ENCODE measurements at places on chromosomes 5 and 9.

DNA sequence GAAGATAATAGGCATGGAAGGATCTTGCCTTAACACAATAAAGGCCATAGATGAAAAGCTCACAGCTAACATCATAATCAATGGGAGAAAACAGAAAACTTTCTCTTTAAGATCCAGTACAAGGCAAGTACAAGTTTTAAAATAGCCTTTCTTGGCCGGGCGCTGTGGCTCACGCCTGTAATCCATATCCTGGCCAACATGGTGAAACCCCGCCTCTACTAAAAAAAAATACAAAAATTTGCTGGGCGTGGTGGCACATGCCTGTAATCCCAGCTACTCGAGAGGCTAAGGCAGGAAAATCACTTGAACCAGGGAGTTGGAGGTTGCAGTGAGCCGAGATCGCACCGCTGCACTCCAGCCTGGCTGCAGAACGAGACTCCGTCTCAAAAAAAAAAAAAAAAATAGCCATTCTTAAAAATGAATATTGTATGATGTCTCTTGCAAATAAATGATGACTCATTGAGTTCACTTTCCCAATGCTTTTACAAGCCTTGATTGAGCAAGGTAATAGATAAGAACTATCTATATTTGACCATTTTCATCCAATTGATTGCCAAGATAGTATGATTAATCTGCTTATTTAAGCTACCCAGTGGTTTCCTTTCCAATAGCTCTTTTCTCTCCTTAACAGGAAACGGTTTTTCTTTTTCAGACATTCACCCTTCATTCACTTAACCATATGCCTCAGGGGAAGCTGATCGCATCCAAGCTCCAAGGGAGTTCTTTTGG lies 15.8 kb downstream of the CCDC152 start:
- DNase-seq: no peak

- peak; percentile 63 for DNase-seq
Measured at GRCh38 chr9:77417566-77417965, 230.6 kb downstream of the GNA14 start.

GRCh38 chr5:137199201-137199600 lies 299.9 kb downstream of the SPOCK1 start:
- no peak for DNase-seq

DNA sequence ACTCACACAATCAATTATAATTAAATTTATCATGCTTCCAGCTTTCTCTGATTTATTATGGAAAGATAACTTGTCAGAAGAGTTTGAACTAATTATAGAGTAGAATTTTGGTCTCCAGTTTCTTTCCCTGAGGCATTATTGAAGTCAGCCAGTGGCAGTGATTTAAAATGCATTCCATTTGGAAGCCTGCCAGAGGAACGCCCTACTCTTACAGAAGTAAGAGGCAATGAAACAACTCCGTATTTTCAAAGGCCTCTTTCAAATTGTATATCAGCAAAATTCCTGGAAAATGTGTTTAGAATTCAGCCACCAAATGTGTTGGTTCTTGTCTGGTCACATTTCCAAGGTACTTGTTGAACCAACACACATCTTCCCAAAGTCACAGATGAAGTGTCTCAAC lies 640.9 kb downstream of the SEMA5A start:
- DNase-seq: peak; percentile 74

DNA sequence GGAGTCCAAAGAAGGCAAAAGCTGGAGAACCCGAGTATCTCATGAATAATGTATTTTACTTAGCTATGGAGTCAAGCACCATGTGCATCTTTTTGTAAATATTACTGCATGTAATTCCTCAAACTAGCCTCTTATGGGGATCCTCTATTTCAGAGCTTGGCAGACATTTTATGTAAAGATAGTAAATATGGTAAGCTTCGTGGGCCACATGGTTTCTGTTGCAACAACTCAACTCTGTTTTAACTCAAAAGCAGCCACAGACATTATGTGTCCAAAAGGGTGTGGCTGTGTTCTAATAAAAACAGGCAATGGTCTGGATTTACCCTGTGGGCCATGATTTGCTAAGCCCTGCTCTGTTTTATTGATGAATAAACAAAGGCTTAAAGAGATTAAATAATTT lies 17.3 kb downstream of the DAPK1 start:
- no peak for DNase-seq

- DNase-seq: no peak
Measured at GRCh38 chr5:113875096-113875495, 361.6 kb downstream of the YTHDC2 start.

DNA sequence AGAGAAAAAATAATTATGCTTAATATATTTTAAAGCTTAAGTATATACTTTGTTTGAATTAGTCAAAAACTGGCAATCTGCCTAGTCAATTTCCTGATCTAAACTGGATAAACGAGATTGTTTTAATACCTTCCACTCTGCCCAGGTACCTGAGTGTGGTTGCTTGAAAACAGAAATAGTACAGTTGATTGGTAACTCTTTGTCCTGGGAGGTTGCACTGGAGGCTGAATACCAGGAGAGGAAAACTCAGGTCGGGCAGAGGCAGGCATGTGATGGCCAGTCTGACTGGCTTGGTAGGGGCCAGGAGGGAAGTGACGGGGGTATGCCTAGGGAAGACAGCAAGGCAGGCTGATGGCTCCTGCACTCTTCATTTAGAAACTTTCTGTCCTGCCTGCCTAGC lies 80.2 kb downstream of the PIK3R1 start:
- no peak for DNase-seq

DNA sequence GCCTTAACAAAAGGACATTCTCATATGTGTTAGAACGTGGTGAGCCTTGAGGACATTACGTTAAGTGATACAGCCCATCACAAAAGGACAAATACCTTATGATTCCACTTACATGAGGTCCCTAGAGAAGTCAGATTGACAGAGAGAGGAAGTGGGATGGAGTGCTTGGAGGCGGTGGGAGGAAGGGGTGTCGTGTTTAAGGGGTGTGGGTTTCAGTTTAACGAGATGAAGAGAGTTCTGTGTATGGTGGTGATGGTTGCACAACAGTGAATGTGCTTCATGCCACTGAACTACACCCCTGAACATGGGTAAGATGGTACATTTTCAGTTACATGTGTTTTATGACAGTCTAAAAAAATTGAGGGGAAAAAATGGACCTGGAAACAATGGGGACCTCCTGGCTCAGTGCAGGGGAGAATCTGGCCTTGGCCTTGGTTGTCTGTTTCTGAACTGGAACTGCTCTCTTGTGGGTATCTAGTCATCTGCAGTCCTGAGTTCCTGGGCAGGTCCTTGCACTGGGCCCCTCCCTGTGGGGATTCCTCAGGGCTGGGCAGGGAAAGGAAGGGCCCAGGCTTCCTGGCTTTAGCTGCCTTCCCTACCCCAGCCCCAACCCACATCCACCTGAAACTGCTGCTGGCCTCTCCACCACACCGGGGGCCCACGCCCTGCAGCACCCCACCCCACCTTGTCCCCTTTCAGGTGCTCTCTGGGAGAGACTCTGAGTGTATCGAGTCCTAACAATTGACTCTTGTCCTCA lies 17.8 kb downstream of the LRRC8A start:
- DNase-seq: peak; percentile 30

GRCh38 chr9:105359892-105360291 lies 87.9 kb upstream of the FSD1L start:
- DNase-seq: peak; percentile 8

DNA sequence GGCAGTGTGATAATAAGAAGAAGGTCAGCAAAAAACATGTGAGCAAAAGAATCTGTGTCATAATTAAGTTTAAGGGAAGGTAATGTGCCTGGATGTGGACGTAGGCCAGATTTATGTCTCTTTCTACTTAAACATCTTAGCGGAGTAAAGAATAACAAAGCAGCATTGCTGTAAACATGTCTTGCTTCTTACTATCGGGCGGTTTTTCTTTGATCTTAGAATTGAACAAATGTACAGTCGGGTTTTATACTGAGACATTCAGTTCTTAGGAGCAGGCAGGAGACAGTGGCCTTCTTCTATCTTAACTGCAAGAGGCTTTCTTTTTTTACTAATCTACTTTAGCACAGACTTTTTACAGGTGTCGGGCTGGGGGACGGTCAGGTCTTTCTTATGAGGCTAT lies 40.4 kb upstream of the FLT4 start:
- DNase-seq: no peak

DNA sequence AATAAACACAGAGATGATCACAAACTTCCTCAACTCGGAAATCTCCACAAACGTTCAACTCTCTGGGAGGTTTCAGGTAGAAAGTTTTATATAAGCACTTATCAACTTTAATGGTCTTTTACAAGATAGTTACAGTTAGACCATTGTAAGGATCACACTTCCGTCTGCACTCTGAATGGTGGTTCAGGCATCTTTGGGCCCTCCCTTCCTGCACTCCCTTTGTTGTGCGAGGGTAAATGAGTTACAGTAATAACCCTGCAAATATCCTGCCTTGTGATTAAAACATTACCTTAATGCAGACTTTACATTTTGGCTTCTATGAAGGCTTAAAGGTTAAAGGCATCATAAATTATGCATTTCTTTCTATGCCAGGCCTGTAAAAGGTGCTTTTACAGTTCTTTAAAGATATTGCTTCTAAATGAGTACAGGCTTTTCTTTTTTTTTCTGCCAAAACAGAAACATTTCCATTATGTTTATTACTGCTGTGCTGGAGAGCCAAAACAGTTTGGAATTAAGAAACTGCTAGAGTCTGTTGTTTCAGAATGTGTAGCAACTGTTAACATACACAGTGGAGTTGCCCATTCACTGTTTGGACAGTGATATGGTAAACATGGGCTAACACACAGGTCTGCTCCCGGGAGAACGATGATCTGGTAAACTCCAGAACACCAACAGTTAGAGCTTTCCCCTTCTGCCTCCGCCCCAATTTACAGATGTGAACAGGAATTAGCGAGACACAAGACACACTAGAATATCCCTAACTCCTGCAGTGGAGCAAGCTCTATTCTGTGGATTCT lies 1.1 kb downstream of the PRUNE2 start:
- DNase-seq: no peak

DNA sequence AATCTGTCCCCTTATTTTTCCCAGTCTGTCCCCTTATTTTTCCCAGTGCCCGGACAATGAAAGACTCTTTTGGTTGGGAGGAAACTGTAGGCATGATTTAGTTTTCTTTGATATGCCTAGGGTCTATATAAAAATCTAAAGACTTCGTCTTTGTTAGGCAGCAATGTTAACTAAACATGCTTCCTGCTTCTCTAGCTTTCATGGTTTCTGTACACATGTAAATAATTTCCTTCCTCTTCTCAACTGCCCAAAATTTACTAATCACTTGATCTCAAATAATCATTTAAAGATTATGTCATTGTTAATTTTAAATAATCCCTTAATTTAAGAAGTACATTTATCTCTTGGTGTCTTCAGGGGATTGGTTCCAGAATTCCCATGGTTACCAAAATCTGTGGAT lies 47.8 kb upstream of the RAPGEF6 start:
- no peak for DNase-seq

- DNase-seq: no peak
Measured at GRCh38 chr5:156920042-156920860, 42.8 kb downstream of the TIMD4 start.

DNA sequence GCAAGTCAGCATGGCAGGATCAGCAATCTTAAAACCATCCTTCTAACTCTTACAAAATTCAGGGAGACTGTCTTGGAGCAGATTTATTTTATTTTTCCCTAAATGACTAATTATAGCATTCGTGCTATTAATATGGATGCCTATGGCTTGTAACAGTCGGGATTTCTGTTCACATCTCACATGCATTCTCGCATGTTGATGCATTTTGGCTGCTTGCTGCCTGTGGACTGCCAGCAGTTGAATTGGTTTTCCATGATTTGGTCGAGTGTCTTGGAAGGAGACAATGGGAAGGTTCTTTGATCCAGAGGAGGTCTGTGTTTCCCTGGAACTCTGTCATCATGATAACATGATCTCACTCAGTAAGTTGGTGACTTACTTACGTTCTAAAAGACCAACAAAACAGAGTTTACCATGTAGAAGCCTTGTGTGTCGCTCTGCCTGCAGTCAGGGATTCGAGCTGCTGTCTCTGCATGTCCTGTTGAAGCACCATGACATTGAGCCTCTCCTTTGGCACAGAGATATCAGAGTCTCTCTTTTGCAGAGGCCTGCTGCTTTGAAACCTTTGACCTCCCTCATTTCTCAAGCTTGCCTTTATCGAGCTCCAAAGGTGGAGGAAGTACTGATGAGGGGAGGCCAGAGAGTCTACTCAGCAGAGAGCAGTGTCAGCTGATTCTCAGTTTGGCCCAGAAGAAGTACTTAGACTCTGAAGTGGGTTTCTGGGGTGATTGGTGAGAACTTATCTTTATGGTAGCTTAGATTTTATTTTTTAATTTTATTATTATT lies 82.4 kb downstream of the ARHGAP26 start:
- no peak for DNase-seq

- no peak for DNase-seq
Measured at GRCh38 chr5:1292139-1292538, 2.7 kb downstream of the TERT start.

GRCh38 chr5:180492226-180492903 lies 1.8 kb upstream of the CNOT6 start:
- no peak for DNase-seq

DNA sequence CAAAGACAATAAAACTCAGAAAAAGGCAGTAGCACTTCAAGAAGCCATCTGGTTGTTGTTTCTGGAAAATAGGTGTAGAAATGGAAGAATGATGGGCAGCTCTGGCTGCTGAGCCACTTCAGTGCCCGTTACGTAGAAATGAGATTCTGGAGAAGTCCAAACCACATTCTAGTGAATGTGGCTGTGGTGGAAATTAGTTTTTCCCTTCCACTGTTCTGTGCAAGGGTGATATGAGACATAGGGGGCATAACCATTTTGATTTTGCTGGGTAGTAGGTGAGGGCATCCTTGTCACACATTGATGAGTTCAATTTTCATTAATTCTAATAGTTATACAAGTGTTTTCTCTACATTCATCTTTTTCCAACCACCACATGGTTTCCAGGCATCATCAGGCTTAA lies 275.1 kb downstream of the MCTP1 start:
- no peak for DNase-seq

DNA sequence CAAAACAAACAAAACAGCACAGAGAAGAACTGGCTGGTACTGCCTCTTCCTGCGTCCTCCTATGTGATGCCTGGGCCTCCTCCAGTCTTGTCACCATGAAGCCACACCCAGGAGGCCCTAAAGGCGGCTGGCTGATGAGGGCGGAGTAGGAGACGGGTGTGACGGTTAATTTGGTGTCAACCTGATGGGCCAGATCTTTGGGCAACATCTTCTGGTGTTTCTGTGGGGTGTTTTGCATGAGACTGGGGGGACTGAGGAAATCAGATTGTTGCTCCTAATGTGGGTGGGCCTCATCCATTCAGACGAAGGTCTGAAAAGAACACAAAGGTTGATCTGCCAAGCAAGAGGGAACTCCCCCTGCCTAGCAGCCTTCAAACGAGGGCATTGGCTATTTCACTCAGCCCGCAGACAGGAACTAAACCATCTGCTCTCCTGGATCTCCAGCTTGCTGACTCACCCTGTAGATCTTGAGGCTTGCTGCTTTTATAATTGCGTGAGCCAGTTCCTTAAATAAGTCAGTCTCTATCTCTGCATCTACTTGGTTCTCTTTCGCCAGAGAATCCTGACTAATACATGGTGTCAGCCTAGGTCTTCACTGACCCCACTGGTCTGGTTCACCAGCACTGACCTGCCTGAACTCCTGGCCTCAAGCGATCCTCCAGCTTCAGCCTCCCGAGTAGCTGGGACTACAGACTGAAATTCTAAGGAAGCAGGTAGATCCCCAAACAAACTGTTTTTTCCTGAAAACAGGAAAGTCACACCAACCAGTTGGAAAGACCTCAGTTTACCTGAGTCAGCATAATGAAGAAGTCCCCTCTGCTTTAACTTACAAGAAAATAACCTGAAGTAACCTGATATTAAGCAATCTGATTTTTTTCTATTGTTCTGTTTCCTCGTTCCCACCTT lies 12.8 kb upstream of the ZFP62 start:
- peak; percentile 7 for DNase-seq

GRCh38 chr5:143066556-143067281 lies 296.5 kb downstream of the ARHGAP26 start:
- DNase-seq: no peak

GRCh38 chr9:133396952-133397351 lies 20.8 kb downstream of the STKLD1 start:
- DNase-seq: no peak
